ENCODE measurements at places on chromosomes 2 and 18. TPM values are rescaled to one million over a fixed set of nuclear protein-coding genes. Genes with fewer than 3 reads are reported as not detected.

Gene TTN
- 1.0 TPM for total RNA-seq

Gene ALPG
- not detected for total RNA-seq

Gene KIF5C
- 0.37 TPM for total RNA-seq

Gene C2orf80
- not detected for total RNA-seq

Gene PTPRM
- 50.6 TPM for total RNA-seq
